ENCODE measurements at places on chromosomes 13 and 19. TPM values are rescaled to one million over a fixed set of nuclear protein-coding genes. Genes with fewer than 3 reads are reported as not detected.

GRCh38 chr13:103883164-103883563 lies 816.9 kb upstream of the SLC10A2 start:
- no peaks in the 10 kb centered on the region for H3K36me3 ChIP-seq
- peaks cover 1% of the 10 kb centered on the region for H3K27me3 ChIP-seq
- no peak for DNase-seq

- H3K36me3 ChIP-seq, result peaks cover 2% of the 10 kb centered on the region
- peaks cover 5% of the 10 kb centered on the region for H3K4me1 ChIP-seq
- H3K27ac ChIP-seq, result no peak overlapping the region
- H3K4me3 ChIP-seq, result no peak overlapping the region
- H3K27me3 ChIP-seq, result no peaks in the 10 kb centered on the region
Observed at GRCh38 chr13:46350003-46350402, 37.0 kb downstream of the RUBCNL start.

GRCh38 chr13:24718192-24718965 lies 38.2 kb downstream of the ATP12A start:
- H3K4me3 ChIP-seq, result no peak overlapping the region
- no peak for DNase-seq
- H3K4me1 ChIP-seq, result peaks cover 2% of the 10 kb centered on the region
- no peak overlapping the region for H3K27ac ChIP-seq

- peaks cover 15% of the 10 kb centered on the region for H3K27me3 ChIP-seq
- no peaks in the 10 kb centered on the region for H3K36me3 ChIP-seq
- DNase-seq, result no peak
- no peaks in the 10 kb centered on the region for H3K4me1 ChIP-seq
- no peak overlapping the region for H3K27ac ChIP-seq
Observed at GRCh38 chr13:36750946-36751345, 68.1 kb upstream of the RFXAP start.

Gene TEX29
- not detected for polyA plus RNA-seq

DNA sequence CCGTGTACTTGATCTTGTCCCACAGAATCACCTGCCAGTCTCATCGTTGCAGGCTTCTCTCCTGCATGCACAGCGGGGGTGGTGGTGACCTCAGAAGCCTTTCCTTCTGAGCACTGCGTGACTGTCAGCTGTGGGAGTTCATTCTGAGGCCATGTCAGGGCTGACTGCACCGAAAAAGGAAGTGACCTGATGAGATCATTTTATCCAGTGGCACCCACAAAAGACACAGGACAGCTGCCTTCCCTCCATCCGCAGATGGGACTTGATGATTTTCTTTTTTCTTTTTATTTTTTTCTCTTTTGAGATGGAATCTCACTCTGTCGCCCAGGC lies 89.7 kb downstream of the RAB20 start:
- no peaks in the 10 kb centered on the region for H3K36me3 ChIP-seq
- DNase-seq, result no peak
- H3K4me1 ChIP-seq, result no peaks in the 10 kb centered on the region
- peaks cover 24% of the 10 kb centered on the region for H3K27me3 ChIP-seq
- no peak overlapping the region for H3K4me3 ChIP-seq
- H3K27ac ChIP-seq, result no peak overlapping the region

DNA sequence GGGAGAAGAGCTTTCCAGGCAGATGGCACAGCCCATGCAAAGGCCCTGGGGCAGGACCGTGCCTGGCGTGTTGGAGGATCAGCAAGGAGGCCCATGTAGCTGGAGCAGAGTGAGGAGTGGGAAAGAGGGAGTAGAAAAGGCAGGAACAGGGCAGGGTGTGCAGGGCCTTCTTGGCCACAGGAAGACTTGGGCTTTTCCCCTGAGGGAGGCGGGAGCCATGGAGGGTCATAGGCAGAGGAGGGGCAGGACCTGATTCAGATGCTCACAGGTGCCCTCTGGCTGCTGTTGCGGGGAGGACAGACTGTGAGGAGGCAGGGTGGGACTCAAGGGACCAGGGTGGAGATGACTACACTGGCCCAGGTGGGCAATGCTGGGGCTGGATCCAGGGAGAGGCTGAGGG lies 13.8 kb upstream of the PTPRS start:
- H3K27me3 ChIP-seq, result peaks cover 62% of the 10 kb centered on the region
- H3K36me3 ChIP-seq, result no peaks in the 10 kb centered on the region
- no peak for DNase-seq
- H3K4me3 ChIP-seq, result no peak overlapping the region

Gene TUBA3C
- polyA plus RNA-seq, result not detected

Gene CBLC
- not detected for polyA plus RNA-seq

Gene ZNF235
- 2.7 TPM for polyA plus RNA-seq

DNA sequence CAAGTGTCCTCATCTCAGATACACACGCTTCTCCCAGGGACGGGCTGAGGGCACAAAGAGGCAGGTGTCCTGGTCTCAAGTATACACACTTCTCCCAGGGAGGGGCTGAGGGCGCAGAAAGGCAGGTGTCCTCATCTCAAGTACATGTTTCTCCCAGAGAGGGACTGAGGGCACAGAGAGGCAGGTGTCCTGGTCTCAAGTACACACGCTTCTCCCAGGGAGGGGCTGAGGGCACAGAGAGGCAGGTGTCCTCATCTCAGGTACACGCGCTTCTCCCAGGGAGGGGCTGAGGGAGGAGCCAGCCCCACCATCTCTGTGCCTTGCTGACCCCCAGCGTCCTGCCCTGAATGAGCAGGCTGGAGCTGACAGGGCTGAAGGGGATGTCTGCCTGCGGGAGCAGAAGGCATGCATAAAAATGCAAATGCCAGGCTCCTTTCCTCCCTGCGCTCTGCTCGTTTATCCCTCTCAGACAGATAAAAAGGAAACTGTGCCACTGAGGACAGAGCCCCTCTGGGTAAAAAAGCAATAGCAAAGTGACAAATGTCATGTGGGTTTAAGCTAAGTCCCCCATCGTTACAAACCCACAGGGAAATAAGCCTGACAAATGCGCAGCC lies 96.1 kb upstream of the UQCRFS1 start:
- no peak overlapping the region for H3K27ac ChIP-seq
- H3K4me1 ChIP-seq, result peaks cover 3% of the 10 kb centered on the region
- H3K4me3 ChIP-seq, result no peak overlapping the region

Measured in naive thymus-derived CD8-positive, alpha-beta T cell (primary cell).